ENCODE measurements at places on chromosomes 3 and 15.

DNA sequence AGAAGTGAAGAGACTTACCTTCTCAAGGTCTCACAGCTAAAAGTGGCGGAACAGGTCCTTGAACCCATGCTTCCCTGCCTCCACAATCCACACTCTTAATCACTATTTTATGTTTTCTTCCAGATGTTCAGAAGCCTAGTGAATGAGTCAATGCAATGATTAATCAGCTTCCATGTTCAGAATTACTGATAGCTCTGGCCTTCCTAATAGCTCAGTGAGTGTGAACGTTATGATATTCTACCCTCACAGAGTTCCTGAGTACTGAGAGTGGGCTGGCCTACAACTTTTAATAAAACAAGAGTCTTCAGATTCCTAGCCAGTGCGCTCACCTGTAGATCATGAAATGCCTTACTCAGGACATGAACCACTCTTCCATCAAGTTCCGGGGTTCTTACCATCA, 443.0 kb upstream of the ADAMTS9 start:
- no peak for DNase-seq

DNA sequence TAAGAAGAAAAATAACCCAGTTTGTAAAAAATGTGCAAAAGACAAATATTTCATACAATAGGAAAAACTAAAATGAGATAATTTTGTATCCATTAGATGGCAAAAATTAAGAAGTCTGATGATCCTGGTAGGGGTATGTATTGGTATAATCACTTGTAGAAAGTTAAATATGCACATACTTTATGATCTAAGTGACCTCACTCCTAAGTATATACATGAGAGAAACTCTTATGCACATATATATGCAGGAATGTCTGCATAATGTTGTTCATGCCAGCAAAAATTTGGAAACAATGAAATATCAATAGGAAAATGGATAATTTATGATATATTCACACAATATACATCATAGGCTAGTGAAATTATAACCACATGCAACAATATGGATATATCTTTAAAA, 33.5 kb downstream of the USP50 start:
- DNase-seq: no peak

GRCh38 chr15:68337826-68338225, 60.3 kb downstream of the FEM1B start:
- no peak for DNase-seq

GRCh38 chr15:68372291-68372811, 59.6 kb downstream of the ITGA11 start:
- no peak for DNase-seq

GRCh38 chr3:197546307-197547085, 9.3 kb downstream of the BDH1 start:
- no peak for DNase-seq

GRCh38 chr15:80588801-80589200, 106.3 kb upstream of the ABHD17C start:
- no peak for DNase-seq

DNA sequence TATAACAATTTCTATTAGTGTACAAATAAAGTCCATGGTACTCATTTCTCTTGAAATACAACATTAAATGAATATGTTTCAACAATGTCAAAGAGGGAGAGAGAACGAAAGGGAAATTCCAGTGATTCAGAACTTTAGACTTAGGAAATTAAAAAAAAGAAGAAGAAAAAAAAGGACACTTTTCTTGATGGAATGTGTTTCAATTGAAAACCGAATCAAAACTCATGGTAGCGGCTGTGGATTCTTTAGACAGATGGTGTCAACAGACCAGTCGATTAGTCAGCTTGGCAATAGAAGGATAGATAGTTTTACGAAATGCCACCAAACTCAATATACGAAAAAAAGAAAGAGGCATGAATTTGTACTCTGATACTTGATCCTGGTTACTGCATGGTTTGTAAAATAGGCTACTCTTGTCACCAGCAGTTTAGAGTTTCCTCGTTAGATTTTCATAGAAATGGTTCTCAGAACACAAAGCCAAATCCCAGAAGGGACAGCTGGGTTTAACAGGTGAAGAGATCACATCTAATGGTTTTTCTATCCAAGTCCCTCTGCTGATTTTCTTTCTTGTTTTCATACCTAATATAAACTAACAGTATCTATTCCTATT, 793.5 kb downstream of the ROBO1 start:
- no peak for DNase-seq

DNA sequence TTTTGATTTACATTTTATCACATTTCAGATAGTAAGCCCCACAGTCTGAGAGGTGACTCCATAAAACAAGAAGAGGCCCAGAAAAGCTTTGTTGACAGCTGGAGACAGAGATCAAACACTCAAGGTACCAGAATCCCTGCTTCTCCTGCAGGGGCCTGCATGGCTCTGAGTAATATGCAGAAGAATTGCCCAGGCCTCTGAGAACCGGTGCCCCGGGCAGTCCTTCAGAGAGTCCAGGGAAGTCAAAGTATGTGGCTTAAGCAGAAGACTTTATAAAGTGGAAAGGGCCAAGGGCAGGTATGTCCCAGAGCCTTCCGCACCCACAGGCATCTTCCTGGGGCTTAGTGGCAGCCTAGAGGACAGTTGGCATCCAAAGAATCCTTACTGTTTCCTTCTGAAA, 12.8 kb downstream of the ATRIP start:
- DNase-seq: no peak

GRCh38 chr15:31472636-31473384, 146.2 kb downstream of the KLF13 start:
- no peak for DNase-seq

- no peak for DNase-seq
Observed at GRCh38 chr15:94119923-94120775, 111.2 kb upstream of the MCTP2 start.

DNA sequence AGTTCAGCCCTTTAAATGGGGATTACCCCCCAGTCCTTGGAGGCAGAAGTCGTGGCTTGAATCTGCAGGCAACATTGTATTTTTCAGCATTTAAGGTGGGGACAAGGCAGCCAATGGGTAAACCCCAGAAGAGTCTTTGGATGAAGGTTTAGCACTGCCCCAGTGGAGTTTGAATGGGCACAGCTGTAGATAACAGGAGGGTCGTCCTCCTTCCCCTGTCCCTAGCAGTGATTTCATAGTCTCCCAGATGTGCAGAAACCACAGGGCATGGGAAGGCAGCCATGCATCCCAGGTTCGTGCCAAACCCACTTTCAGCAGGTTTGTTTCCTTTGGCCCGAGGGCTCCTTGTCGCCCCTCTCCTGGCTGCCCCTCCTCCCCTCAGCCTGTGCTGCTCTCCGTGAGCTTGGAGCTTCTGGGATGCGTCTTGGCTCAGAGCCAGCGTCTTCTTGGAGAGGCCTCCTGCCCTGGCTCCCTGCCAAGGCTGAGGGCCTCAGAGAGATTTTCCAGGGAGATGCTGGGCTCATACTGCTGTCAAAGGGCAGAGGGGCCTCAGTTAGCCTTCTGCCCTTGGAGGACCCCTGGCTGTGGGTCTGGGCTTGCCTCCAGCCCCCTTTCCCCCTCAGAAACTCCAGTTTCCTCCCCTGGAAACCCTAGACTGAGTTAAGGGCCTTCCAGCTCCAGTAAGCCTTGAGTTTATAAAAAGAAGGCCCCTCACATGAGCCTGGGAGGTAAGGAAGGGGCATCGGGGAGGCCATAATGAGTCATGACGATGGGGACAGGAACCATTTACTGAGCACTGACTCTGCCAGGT, 48.9 kb upstream of the POLG start:
- DNase-seq: no peak

DNA sequence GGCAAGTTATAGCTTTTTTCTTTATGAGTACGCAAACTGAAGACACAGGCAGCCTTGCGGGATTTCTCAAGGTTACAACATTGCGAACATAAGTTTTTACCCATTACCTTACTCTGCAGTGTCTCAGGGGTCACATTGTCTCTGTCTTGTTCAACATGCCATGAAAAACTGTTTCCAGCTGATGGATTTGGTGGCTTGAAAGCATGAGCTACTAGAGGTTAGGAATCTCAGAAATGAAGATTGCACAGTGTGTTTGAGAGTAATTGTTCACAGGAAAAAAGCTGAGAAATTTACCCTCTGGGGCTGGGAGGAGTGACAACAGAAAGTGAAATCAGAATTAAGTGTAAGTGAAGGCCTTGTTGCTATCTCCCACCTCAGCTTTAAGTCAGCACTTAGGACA, 568.6 kb downstream of the TAFA4 start:
- no peak for DNase-seq

- DNase-seq: no peak
Observed at GRCh38 chr15:93035953-93036810, 52.8 kb downstream of the RGMA start.

GRCh38 chr15:49747340-49747739, 126.5 kb downstream of the DTWD1 start:
- DNase-seq: no peak

- no peak for DNase-seq
Observed at GRCh38 chr3:194561306-194561974, 71.8 kb downstream of the TMEM44 start.

DNA sequence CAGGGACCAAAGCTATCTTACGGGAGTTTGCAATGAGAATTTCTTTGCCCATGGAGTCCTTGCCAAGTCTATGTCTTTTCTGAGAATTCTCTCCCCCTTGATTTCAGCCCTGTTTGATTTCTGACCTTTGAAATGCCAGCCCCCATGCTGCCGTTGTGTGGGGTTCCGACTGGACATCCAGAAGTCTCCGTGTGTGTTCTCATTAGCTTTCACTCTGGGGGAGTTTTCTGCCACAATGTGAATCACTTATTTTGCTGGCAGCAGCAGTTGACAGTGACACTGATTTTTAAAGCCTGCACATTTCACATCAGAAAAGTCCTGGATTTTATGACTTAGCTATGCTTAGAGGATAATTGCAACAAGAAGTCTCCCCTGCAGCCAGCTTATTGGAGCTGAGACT, 98.4 kb upstream of the CTDSPL start:
- DNase-seq: no peak

DNA sequence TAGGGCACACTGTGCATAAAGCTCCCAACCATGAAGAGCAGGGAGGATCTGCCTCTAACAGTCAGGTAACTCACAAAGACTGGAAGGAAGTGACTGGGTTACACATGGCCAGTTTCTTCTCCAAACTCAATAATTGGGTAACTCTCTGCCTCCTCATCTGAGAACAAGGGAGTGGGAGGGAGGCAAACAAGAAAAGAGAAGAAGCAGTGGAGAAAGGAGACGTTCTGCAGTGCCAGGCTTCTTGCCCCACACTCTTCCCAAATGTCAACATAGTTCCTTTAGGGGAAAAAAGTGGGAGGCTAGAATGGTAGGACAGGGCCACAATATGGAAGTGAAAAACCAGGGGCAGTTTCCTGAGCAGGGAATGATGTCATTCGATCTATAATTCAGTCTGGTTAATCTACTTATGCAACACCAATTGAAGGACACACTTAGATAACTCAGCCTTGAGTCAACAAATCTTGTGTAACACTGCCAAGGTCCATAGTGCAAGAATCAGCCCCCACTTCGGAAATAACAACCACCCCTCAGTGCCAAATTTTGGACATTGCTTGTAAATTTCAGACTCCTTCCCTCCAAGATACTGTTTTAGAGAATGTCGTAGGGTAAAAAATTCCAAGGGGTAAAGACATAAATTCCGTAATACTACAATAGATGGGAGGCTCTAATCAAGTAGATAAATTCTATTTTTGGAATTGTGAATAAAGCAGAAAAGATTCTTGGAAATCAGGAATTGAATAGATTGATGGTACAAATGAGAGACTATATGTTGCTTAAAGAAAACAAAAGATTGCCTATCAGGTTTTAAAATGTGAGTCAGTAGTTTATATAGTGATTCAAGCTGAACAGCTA, 143.0 kb downstream of the LPP start:
- DNase-seq: no peak

GRCh38 chr15:45586601-45587094, 531 bp upstream of the BLOC1S6 start:
- no peak for DNase-seq

- DNase-seq: no peak
Observed at GRCh38 chr3:63798949-63799348, 20.1 kb upstream of the C3orf49 start.

DNA sequence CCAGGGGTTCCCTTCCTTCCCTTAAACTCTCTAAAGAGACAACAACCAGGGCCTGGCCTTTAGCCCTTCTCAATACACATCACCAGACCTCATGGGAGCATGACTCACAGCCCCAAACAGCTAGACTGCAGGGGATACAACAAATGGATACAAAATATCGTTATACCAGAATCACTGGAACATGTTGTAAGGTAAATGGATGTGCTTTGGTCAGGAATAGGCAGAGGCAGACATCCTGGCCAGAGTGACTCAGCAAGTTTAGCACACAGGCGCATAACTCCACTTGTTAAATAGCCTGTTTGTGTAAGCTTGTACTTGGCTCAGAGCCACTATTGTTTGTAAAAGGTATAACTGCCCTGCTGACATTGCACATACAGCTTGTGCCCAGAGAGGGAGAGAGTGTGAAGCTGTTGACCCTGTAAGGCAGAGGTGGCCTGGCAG, 18.3 kb downstream of the TMED3 start:
- no peak for DNase-seq

DNA sequence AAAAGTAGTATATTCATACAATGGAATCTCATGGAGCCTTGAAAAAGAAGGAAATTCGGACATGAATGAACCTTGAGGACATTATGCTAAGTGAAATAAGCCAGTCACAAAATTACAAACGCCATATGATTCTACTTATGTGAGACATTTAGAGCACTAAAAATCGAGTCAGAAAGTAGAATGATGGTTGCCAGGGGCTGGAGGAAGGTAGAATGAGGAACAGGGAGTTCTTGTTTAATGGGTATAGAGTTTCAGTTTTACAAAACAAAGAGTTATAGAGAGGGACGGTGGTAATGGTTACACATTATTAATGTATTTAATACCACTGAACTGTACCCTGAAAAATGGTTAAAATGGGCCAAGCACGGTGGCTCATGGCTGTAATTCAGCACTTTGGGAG, 19.5 kb downstream of the UBXN7 start:
- no peak for DNase-seq

DNA sequence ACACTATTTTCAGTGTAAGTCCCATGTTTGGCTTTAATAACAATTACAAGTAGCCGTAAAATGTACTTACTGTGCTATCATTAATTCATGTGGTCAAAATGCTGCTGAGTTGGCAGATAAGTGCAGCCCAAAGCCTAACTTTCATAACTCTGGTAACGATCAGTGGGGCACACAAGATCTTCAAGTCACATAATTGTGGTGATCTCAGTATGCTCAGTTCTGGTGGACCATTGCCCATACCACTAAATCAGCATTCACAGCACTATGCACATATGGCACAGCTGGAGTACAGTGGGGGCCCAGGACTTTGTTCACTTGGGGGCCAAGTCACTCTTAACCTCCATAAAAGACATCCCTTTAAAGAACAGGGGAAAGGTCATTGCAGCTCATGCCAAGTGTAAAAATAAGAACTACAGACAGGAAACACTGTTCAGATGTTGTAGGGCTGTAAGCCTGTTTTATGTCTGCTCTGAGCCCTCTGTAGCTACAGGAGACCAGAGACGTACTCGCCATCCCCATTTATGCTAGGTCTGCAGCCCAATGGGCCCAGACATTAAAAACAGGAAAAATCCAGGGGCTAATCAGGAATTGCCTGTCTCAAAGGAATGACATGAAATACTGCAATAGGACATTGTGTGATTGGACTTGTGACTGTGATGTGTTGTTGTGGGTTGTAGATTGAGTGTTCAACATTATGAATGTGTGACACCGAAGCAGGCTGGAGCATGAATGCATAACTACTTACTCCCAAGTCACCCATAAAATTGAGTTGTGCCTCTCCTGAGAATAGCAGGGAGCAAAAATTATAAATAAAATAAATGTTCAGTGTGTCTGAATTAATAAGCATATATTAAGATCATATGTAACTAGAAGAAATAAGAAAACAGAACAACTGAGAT, 282.5 kb upstream of the EPHA3 start:
- no peak for DNase-seq
